Amniotic stem cell (primary cell): ENCODE measurements at places on chromosomes 13 and 19.

- DNase-seq: no peak
These were observed 5.0 kb downstream of the NFILZ start for GRCh38 chr19:8635422-8635821.

DNA sequence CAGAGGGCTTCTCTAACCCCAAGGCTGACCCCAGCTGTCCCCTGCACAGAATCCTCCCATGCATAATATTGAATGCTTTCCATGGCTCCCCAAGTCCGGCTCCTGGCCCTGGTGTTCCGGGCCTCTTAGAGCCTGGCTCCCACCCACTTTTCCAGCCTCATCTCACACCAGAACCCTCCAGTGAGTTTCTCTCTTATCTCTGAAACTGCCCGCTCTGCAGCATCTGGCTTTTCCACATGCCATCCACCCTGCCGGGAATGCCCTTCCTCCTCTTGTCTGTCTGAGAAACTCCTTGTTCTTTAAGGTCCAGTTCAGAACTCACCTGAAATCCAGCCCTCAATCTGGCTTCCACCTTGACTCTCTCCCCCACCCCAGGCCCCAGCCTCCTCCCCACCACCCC is 6.8 kb downstream of the SYNGR4 start:
- DNase-seq: no peak

- no peak for DNase-seq
These were observed 90.0 kb upstream of the TSHZ3 start for GRCh38 chr19:31439270-31439573.

DNA sequence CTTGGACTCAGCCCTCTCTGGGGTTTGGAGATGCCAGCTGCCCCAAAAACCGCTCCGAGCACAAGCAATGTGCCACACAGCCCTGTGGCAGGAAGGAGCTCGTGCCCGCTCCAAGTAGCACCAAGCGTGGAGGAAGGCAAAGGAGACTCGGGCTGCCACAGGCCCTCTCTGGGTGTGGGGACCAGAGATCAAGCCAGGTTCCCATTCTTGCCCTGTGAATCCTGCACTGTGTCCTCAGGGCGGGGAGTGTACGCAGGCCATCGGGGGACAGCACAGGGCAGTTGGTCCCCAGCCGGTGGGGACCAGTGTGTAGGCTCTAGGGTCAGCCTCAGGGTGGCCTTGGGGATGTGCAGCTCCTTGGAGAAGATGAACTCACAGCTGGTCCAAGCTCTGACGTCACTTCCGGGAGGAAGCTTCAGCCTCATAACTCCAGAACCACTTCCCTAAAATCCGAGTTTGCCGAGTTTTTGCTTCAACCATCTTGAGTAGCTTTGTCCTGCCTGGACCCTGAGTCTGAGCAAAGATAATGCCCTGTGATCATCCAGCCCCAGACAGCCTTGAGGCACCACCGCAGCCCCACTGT is 9.3 kb upstream of the CPAMD8 start:
- DNase-seq: no peak

- DNase-seq: no peak
These were observed 83.8 kb downstream of the FAM216B start for GRCh38 chr13:42864952-42865767.

- no peak for DNase-seq
These were observed 174.6 kb downstream of the TDRD3 start for GRCh38 chr13:60571571-60571970.
